Aorta (tissue), 5 donors: ENCODE measurements at places on chromosomes 16 and 17. TPM values are rescaled to one million over a fixed set of nuclear protein-coding genes. Genes with fewer than 3 reads are reported as not detected.
A peak's percentile ranks its signal among the peaks of the same experiment; 100 is the strongest.

DNA sequence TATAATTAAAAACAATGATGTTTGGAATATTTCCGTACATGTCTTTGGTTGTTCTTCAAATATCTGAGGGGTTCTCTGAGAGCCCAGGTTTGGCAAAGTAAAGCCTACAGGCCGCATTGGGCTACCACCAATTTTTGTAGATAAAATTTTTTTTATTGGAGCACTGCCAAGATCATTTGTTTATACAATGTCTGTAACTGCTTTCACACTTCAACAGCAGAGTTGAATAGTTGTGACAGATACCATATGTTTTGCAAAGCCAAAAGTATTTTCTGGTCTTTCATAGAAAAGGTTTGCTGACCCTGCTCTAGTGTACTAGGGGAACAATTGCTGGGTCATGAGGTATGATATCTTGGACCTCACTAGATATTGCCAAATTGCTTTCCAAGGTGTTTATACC lies 10.5 kb downstream of the PPM1D start:
- DNase-seq = no peak

DNA sequence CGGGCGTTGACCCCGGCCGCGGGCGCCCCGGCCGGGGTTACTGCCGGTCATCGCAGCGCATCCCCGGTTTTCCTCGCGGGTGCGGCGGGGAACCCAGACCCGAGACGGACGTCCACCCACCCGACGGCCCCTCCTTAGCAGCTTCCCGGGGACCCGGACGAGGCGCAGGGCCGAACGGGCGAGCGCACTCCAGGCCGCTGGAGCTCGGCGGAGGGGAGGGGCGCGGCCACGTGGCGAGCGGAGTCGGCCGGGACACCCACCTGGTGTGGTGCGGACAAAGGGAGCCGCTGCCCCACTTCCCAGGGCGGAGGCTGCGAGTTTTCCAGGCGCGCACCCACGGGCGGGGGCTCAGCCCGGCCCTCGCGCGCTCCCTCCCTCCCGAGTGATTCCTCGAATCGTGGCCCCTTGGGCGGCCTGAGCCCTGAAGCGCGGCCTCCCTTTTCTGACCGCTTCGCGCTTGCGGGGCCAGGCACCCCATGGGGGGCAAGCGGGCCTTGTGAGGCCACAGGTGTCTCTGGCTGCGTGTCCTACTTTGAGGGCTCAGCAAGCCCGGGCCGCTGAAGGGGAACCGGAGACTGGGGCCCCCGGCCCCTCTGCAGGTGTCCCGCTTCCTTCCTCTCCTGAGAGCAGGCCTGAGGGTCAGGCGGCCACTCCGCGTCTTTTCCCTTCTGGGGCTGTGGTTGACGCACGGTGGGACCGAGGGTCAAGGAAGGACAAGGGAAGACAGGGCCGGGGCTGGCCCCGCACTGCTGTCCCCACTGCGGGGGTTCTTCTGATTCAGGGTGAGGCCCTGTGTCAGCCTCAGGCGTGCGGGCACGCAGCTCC lies 1.1 kb upstream of the FASN start:
- DNase-seq = no peak

Gene NKD1
- 34.4 TPM for total RNA-seq

DNA sequence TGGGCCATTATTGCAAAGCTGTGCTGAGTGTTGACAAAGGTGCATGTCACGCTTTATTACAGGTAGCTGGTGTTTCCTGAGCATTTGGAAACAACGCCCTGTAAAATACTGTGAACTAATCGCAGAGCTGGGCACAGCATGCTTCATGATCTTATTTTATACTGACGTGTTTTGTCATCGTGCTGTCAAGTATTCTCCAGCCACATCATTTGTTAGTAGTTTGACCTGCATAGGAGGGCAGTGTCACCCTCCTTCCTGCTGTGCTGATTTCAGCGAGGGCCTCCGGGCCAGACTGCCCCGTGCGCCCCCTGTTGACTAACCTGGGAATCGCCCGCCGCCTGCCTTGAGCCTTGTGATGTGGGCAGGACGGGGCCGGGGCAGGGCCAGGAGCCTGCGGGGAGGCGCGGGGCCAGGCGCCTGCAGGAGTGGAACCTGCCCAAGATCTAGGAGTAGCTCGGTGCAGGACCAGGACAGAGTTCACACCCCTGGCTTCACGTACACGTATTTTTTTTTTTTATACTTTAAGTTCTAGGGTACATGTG lies 820.7 kb downstream of the KCNJ18 start:
- no peak for DNase-seq

Gene PTX4
- total RNA-seq = 0.26 TPM

Gene PPP1R27
- total RNA-seq = not detected

DNA sequence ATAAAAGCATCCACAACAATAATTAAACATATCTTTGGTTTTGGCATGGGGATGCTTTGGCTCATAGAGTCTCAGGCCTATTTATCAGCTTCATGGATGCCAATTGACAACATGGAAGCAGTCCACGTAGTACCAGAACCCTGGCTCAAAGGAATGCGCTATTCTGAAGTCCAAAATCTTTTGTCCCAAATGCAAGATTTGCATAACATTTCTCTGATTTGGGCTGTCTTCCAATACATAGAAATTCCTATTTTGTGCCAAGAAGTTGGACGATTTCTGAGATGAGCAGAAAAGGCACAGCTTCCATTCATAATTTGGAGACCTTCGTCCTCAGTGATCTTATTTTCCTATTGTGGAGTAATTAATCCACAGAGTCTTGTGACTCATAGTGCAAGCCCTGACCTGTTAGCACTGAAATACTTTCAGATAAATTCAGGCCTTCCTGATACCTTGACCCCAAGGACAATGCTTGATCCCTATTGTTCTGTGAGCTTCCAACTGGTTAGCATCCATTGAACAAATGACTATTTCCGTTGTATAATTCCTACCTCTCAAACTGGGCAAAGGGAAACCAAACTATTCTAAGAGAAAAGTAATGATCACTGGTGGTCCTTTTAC lies 78.4 kb upstream of the CDH11 start:
- DNase-seq = no peak

Gene KATNB1
- 9.9 TPM for total RNA-seq

Gene CA5A
- not detected for total RNA-seq

DNA sequence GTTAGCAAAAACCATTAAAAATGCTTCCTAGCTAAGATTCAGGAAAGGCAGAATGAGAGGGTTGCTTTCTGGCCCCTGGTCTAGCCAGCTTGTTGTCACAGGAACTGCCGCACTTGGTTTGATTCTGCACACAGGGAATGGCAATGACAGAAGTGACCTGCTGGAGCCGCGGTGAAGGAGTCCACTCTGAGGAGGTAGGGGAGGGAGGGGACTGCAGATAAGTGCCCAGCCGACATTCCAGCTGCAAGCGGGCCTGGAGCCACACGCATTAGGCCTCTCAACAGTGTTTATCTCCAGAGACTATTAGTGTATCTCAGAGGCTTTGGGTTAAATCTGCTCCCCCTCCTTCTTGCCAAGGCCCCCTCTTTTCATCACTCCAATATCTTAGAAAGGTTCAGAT lies 38.6 kb downstream of the CDRT15 start:
- no peak for DNase-seq

GRCh38 chr17:75645889-75646637 lies 12.8 kb downstream of the SMIM5 start:
- peak; percentile 68 for DNase-seq

- no peak for DNase-seq
These were observed 18.8 kb upstream of the FAAP100 start for GRCh38 chr17:81570964-81571363.

DNA sequence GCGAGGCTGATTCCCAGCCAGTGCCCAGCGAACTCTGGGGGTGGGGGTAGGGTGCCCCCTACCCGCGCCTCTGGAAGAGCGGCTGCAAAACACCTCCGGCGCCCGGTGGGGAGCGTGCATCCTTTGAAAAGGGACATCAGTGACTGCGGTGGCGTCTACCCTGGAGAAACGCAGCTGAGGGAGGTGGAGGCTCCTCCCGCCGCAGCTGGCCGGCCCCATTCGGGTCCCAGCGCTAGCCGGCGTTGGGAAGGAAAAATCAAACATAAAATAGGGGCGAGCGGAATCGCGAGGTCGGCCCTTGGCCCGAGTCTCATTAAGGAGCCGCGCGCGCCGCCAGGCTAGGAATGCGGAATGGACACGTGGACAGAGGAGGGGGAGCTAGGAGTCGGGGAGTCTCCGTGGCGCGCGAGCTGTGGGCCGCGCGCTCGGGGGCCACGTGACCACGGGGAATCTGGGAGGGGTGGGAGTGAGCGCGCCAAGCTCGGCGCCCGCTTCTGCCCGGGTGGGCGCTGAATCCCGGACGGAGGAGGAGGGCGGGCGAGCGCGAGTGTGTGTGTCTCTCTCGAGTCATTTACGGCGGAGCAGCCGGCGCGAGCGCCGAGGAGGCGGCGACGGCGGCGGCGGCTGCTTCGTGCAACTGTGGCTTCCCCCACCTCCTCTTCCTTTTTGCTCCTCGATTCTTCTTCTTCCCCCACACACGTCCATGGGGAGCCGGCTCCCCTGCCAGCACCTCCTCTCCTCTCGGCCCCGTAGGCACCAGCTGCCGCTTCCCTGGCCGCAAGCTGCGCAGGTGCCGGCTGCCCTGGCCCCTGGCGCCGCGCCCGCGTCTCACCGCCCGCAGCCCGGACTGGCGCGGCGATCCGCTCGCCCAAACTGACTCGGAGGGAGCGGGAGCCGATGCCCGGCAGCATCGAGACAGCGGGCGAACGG lies at the start of gene TMEM132E:
Gene TMEM132E (plus strand): TSS at position 566 of the 930 bp plus-strand sequence. CDS start 1,495 bp downstream, outside the sequence.
- peak; percentile 86 for DNase-seq

DNA sequence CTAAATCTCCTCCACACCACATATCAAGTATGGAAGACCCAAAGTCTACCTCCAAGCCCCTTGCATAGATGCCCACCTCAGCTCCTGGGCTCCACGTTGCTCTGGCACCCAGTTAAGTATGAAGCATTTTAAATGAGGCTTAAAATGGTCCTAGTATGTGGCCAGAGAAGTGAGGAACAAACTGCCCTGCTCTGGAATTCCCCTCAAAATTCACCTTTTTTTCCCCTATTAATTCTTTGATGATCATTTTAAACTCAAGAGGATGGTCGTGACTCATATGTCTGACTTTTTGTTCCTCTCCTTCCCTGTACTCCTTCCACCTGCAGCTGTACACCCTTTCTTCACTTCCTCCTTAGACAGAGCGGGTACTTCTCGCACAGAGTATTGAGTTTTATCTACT lies 234.5 kb upstream of the MYOCD start:
- no peak for DNase-seq

Gene SPATA32
- not detected for total RNA-seq

DNA sequence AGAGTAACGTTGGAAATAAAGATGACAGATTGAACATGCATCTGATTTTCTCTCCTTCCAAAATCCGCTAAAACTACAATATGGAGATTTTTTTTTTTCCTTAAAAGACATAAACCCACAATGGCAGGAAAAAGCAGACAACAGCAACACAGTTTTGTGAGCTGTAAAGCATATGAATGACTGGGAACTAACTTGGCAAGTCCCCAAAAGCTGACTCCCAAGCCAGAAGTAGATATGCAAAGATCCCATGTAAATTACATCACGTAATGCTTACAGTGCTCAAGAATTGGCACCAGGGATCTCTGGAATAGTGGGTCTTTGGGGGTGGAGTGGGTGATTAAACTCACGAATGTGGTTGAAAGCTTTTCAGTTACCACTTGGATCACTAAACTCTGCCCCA lies 106.6 kb downstream of the ELAC2 start:
- DNase-seq = no peak

Gene PPM1E
- 0.06 TPM for total RNA-seq

GRCh38 chr16:46787909-46788308 lies 39.8 kb upstream of the MYLK3 start:
- DNase-seq = no peak

DNA sequence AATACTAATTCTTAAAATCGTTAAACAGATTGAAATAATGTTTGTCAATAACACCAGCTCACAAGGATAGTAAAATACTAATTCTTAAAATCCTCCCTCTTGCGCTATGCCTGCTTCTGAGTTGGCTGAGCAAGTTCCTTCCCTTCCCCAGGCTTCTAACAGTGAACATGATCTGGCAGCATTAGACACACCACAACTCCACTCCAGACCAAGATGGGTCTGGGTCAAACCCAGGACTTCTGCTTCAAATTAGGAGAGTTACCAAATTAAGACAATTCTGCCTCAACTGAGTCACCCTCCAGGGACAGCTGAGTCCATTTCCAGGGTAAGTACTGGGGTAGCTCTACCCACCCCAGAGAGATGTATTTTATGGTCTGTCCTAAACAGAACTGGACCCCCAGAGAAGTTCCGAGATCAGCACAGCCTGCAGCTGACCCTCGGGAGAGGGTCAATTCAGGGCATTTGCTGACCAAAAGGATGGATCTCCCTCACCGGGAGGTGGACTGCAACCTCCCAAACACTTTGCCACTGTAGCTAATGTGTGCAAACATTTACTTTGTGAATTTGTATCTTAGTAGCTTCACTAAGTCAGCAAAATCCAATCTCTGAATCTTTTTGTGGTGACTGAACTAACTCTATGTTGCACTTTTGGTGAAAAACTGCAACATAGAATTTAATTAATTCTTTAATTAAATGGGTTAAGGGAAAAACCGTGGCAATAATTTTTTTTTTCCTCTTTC lies 48.8 kb downstream of the ADCY9 start:
- DNase-seq = no peak

Gene CAMKK1
- total RNA-seq = 11.2 TPM

GRCh38 chr17:7440113-7440833 lies 961 bp downstream of the FGF11 start:
- peak; percentile 77 for DNase-seq

GRCh38 chr16:77660311-77660710 lies 62.0 kb upstream of the NUDT7 start:
- no peak for DNase-seq

- DNase-seq = no peak
These were observed 52.8 kb downstream of the SOCS1 start for GRCh38 chr16:11203111-11203623.

- no peak for DNase-seq
These were observed 106.5 kb downstream of the MRM1 start for GRCh38 chr17:36707904-36708303.

- no peak for DNase-seq
These were observed 1.2 kb upstream of the MPP3 start for GRCh38 chr17:43834106-43834505.

DNA sequence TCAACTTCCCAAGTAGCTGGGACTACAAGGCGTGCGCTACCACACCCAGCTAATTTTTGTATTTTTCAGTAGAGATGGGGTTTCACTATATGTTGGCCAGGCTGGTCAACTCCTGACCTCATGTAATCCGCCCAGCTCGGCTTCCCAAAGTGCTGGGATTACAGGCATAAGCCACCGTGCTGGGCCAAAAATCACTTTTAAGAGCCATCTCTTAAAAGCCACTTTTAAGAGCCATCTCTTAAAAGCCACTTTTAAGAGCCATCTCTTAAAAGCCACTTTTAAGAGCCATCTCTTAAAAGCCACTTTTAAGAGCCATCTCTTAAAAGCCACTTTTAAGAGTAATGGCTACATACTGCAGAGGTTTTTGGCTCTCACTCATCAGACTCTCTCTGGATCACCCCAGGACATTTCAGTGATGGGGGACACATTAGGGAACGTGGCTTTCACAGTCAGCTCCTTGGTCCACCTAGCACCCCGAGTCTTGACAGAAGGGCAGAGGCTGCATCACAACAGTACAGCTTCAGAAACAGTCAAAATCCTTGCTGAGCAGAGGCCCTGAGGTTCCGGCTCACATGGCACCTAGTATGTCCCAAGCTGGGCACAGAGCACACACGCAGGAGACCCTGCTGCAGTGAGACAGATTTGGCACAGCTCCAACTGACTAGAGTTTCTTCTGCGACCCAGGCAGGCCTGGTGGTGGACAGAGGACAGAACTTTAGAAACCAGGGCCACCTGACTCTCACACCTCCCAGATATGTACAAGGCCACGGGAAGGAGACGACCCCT lies 23.6 kb downstream of the RANBP10 start:
- DNase-seq = no peak

Gene KRTAP4-4
- not detected for total RNA-seq

- no peak for DNase-seq
These were observed 44.5 kb upstream of the TBX2 start for GRCh38 chr17:61354895-61355874.
